ENCODE measurements at places on chromosomes 4 and X.

DNA sequence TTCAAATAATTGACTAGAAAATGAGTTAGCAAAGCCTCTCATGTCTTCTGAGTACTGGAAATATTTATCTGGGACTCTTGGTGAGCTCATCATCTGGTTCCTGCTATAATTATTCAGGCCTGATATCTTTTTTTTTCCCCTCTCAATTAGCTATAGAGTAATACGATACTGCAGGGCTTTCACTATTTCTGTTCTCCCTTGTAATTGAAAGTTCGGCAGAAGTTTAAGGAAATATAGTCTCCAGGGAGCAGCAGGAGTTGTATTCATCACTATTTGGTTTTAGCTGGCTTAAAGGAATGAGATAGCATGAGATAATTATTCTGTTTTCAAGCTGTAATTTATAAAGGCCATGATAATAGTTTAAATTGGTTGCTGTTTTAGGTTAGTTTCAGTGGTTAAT is 378.6 kb upstream of the EPHA5 start:
- DNase-seq, result no peak

- DNase-seq, result peak; percentile 2
Observed at GRCh38 chr4:154559494-154560418, 3.1 kb upstream of the FGB start.

DNA sequence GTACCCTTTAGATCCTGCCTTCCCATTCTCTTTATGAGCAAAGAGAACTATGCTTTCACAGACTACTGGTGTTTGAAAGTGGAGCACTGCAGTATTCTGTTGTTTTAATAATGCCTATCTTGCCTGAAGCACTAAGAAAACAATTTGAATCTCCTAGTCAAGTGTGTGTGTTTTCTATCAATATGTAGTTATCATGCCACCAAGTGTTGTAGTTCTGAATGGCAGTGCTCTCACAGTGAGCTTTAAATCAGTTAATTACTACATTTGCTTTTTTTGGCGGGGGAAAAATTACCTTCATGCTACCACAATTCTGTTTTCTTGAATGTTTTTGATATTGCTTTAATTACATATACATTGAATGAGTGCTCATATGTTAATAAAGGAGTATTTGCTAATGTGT is 143.6 kb upstream of the FAM47A start:
- no peak for DNase-seq

- no peak for DNase-seq
Observed at GRCh38 chr4:5711479-5712184, 631 bp downstream of the EVC start.

GRCh38 chrX:55709735-55710134 is 7.8 kb upstream of the RRAGB start:
- DNase-seq, result no peak
